ENCODE measurements at places on chromosomes 13 and 19.

GRCh38 chr19:56398809-56399208, 5.3 kb upstream of the ZNF583 start:
- DNase-seq, result no peak

DNA sequence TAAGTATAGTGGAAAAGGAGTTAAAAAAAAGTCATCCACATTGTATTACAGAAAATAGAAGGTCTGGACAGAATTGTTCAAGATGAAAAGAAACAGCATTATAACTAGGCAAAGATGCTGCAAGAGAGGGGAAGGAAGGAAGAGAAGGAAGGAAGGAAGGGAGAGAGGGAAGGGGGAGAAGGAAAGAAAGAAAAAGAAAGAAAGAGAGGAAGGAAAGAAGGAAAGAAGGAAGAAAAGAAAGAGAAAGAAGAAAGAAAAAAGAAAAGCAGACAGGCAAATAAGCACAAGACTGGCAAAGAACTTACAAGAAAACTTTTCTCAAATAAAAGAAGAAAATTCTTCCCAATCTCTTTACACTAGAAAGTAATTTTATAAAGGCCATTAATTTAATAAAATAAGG, 15.1 kb upstream of the FLT1 start:
- DNase-seq, result no peak

- DNase-seq, result no peak
Observed at GRCh38 chr19:48813123-48813913, 2.5 kb upstream of the BCAT2 start.

- DNase-seq, result no peak
Observed at GRCh38 chr19:339262-339887, 5.2 kb downstream of the MIER2 start.

DNA sequence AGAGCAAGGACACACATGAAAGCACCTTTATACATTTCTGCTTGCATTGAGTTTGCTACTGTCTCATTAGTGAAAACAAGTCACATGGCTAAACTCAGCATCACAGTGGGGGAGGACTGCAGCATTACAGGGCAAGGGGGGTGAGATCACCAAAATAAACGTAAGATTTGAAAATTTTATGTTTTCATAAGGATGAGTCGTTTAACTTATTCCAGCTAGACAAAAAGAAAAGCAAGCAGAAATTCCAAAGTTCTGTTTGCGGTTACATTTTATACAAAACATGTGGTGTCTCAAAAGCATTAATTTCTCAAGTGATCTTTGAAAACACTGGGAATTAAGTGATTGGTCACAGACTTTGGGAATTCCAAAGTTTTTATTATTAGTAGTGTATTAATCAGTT, 261.4 kb upstream of the RXFP2 start:
- DNase-seq, result no peak

GRCh38 chr13:20989656-20990321, 71.6 kb downstream of the LATS2 start:
- DNase-seq, result no peak

DNA sequence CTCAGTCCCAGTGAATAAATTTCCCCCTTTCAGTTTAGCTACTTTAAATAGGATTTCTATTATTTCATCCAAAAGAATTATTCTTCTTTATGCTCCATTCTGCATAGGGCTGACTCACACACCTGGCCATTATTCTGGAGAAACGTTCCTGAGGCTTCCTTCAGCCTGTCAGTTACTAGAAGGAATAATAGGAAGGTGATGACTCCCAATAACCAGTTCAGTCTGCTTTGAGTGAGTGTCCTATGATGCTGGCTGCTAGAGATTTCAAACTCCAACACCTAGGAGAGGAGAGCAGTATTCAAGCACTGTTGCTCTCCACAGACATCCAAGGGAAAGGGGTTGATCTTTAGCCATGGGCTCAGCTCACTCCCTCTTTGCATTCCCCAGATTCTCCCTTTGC, 117.8 kb downstream of the KCTD12 start:
- no peak for DNase-seq

- no peak for DNase-seq
Observed at GRCh38 chr19:43634872-43635560, 4.6 kb downstream of the CADM4 start.

GRCh38 chr19:31516756-31517155, 167.5 kb upstream of the TSHZ3 start:
- no peak for DNase-seq

DNA sequence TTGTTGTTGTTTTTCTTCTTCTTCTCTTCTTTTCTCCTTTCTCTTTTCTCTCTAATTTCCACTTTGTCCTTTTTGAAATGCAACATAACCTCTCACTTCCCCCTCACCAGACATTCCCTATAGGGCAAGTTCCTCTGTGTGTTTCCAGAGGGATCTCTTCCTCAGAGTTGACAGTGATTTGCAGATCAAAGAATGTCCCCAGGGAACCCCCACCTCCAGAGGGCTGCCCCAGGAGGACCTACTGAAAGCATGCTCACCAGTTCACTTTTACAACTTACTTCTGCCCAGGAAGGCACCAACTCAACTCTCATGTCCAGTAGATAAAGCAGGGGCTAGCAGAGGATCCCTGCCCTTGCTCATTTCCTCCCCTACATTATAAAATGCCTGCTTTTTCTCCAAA, 1648.0 kb downstream of the PCDH9 start:
- no peak for DNase-seq

DNA sequence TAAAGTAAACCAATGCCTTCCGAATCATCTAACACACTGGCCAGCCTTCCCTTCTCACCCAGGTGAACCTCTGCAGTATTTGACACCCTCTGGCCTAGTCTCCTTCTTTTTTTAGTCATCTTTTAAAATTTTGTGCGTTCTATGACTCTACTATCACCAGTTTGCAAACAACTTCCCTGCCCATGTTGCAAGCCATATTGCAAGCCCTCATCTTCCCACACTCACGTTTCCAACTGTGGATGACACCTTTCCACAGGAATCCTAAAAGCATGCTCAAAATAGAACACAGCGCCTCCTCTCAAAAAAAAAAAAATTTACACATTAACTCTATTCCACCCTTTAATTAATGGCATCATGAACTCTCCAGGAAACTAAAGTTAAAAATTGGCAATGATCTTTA, 440.1 kb downstream of the EFNB2 start:
- DNase-seq, result no peak

DNA sequence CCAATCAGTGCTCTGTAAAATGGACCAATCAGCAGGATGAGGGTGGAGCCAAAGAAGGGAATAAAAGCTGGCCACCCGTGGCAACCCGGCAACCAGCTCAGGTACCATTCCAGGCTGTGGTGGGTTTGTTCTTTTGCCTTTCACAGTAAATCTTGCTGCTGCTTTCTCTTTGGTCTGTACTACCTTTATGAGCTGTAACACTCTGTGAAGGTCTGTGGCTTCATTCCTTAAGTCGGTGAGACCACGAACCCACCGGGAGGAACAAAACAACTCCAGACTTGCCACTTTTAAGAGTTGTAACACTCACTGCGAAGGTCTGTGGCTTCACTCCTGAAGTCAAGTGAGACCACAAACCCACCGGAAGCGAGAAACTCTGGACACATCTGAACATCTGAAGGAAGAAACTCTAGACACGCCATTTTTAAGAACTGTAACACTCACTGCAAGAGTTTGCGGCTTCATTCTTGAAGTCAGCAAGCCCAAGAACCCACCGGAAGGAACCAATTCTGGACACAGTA, 16.5 kb upstream of the SPACA6 start:
- DNase-seq, result no peak

DNA sequence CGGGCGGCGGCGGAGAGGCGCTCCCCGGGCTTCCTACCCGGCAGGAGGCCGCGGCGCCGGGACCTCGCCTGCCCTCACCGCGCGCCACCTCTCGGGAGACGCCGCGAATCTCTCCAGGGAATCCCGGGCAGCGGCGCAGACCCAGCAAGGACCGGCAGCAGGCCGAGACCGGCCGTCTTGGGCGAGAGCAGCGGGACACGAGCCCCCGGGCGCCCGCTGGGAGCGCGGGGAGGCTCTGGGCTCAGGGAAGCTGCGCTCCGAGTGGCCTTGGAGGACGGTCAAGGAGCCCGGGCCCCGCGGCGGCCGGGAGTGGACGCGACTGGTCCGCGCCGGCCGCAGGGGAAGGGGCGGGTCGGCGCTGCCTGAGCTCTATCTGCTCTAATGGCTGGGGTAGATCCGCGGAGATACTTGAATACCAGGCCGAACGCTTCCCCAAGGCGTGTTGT, 14.7 kb downstream of the CDX2 start:
- peak; percentile 87 for DNase-seq

- DNase-seq, result no peak
Observed at GRCh38 chr19:12937093-12937926, 1.1 kb upstream of the CALR start.

DNA sequence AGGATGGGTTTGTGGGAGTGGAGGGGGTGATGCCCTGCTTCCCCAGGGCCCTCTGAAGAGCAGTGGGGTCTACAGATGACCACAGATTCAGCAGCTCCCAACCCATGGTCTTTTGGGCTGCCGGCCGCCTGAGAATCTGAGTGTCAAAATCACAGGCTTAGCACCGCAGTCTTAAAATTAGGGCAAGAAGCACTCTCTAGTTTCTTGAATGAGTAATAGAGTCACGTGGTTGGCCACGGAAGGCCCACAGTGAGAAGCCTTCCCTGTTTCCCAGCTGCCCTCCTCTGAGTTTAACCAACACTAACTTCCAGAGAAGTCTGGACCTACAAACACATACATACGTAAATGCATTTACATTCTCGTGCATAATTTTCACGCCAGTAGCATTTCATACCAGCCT, 5.2 kb downstream of the PRMT1 start:
- DNase-seq, result no peak

DNA sequence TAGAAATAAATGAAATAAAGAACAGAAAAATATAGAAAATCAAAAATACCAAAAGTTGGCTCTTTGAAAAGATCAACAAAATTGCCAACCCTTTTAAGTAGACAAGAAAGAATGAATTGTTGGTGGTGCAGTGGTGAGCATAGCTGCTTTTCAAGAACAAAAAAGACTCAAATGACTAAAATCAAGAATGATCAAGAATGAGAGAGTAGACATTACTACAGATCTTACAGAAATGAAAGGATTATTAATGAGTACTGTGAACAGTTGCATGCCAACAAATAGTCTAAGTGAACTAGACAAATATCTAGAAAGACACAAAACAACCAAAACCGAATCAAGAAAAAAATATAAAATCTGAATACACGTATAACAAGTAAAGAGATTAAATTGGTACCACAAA, 53.9 kb downstream of the FNDC3A start:
- DNase-seq, result no peak

DNA sequence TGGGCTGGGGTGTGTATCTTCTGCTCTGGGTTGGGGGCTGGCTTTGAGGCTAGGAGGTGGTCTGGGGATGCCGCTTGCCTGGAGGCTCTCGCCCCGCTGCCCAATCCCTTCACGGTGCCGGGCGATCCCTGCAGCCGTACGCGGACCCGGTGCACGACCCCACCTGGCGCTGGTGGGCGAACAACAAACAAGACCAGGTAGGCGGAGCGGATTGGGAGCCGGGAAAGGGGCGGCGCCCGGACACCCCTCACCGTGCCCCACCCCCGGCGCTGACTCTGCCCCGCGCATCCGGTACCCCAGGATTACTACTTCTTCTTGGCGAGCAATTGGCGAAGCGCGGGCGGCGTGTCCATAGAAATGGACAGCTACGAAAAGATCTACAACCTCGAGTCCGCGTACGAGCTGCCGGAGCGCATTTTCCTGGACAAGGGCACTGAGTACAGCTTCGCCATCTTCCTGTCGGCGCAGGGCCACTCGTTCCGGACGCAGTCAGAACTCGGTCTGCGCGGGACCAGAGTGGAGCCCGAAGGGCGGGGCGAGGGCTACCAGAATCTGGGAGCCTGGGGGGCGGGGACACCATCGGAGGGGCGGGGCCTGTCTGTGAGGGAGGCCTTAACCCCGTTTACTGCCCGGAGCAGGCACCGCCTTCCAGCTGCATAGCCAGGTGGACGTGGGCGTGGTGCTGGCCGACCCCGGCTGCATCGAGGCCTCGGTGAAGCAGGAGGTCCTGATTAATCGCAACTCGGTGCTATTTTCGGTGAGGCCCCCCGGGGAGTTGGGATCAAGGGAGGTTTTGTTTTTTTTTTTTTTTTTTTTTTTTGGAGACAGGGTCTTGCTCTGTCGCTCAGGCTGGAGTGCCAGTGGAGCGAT, 12.1 kb upstream of the PSMD8 start:
- peak; percentile 55 for DNase-seq

DNA sequence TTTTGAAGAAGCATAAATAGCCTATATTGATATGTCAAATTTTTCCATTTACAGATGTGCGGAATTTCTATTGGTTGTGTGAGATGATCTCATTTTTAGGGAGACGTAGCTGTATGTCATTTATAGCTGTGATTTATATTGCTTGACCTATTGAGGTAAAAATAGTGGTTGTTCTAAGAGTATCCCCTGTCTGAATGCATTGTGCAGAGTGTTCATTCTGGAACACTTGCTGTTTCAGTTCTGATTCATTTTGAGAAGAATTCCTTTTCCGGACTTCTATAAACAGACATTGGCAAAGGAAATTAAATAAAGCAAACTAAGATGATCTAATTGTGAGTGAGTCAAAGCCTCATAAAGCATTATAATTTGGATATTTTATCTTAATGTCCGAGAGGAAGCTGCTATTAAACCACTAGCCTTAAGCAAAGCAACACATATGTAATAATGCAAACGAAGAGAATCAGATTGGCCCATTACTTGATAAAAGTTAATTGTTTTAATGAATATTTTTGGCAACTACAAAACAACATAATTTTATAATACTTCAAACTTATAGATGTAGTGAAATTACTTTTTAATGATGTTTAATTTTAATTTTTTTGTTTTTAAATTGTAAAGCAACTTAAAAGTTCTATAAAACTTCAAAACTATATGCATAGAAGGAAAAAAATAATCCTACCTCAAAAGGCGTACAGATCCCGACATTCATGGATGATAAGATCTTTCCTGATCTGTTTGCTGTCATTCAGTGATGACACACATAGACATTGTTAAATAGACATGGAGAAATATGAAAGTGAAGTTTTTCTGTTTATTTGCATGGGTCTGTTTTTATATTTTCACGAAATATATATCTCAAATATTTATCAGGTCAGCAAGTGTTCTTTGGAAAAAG, 942.6 kb upstream of the SLC10A2 start:
- DNase-seq, result no peak
